ENCODE measurements at places on chromosomes 1 and 21. TPM values are rescaled to one million over a fixed set of nuclear protein-coding genes. Genes with fewer than 3 reads are reported as not detected.

- no peak for DNase-seq
These were observed 234.7 kb downstream of the SETD4 start for GRCh38 chr21:35825370-35826353.

DNA sequence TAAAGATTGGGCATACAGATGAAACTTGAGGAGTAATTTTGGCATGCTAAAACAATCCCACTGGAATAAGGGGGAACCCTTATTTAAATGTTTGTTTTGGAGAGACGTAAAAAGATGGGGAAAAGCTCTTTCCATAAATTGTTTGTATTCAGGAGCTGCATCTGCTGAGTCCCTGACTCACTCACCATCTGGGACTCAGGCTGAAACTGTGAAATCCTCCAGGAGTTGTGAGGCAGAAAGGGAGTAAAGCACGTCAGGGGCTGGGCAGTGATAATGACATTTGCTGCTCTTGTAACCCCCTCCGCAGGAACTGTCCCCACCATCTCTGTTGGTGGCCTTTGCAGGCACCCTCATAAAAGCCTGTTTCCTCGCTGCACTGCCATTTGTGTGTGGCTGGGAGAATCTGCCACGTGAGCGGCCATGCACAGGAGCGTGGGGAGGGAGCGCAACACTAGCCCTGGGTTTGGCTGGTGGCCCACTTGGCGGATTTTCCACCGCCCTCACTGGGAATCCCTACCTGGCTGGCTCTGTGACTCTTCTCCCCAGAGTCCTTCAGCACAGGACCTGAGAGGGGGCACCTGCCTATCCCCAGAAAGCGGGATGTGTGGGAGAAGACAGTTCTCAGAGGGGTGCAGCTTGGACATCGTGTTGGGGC is 45.3 kb downstream of the ZSCAN20 start:
- DNase-seq = no peak

DNA sequence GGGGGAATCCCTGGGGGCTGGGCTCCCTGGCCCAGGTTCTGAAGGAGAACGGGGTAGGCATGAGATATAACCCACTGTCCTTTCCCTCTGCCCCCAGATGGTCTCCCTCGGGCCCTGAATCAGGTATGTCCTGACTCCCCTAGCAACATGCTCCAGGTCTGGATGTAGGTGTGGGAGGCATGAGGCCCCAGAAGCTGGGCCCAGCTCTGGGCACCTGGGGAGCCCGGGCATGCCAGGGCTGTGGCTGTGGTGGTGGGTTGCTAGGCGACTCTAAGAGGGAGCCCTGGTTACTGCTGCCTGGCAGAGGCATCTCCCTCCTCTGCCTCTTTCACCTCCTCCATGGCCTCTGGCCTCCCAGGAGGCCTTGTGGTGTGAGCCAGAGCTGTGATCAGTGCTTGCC is 16.2 kb downstream of the FOXO6 start:
- no peak for DNase-seq

The GCSAML gene
- polyA plus RNA-seq = 0.44 TPM

DNA sequence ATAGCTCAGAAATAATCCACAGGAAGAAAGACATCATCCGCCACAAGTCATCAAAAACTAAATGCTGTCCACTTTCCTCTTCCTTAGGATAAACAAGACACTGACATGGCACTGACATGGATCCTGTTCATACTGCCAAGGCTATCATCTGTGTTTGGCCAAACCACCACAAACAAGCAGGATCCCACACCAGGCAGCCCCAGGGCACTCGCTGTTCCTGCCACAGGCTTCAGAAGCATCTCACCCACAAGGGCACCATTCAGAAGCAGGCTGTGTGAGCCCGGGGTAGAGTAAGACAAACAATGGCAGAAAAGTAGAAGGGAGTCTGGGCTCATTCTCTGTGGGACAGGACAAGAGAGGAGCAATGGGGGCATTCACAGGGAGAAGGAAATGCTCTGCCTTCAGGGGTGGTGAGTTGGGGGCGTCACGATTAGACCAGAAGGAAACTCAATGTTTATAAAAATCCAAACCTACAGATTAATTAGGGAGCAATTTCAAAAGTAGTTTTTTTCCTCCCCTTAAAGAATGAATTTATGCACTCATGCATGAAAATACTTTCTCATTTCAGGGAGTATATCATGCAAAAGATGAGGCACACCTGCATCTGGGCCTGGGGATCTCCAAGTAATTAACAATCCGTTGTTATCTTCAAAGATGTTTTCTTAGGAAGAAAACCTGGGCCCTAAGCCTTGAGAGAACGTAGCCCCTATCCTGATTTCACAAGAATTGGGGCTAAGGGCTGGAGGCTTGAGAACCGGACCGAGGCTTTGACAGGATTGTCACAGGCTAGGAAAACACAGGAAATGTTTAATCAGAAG is 43.3 kb upstream of the ATP1A1 start:
- no peak for DNase-seq

GRCh38 chr1:183289051-183289496 is 103.0 kb downstream of the LAMC2 start:
- DNase-seq = no peak

- DNase-seq = no peak
These were observed 3.6 kb upstream of the ADAMTSL4 start for GRCh38 chr1:150545486-150546032.

- DNase-seq = no peak
These were observed 33.7 kb downstream of the PLPP3 start for GRCh38 chr1:56545711-56546110.

DNA sequence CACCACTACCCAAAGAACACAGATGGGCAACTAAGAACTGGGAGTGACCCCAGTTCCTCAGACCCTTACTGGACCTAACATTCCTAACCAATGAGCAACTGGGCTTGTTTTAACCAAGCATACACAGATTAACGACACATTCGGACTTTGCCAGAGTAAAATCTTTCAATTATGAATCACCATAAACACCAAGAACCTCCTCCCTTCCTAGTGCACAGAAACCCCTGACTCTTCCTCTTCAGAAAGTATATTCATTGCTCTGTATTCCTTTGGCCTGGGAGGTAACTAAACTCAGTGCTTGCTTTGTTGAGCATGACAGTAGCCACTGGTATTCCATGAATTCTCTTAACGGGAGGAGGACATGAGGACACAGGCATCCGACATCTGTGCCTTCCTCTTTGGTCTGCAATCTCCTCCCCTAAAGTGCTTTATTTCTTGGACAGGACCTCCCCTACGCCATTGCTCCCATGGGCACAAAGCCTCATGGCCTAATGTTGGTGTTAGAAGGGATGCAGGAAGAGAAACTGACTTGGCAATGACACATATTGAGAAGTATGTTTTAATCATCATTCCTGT is 42.7 kb downstream of the SEC16B start:
- DNase-seq = no peak

GRCh38 chr1:218718977-218719376 is 373.8 kb downstream of the TGFB2 start:
- no peak for DNase-seq

DNA sequence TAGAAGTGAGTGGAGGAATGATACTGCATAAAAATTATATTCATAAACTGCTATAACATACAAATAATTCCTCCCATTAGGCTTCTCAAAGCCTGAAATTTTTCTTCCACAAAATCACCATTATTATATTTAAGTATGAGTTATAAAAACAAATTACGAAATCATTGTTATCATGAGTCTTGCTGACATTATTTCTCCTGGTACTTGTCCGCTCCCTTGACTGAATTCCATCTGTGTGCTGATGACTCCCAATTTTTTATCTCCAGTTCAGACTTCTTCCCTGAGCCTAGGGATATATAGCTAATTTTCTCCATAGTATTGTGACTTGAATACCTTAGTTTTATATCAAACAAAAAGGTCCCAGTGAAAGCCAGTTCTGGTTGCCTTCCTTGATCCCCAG is 268.2 kb downstream of the HMCN1 start:
- DNase-seq = no peak

The G0S2 gene
- 11.1 TPM for polyA plus RNA-seq

GRCh38 chr1:178565586-178565985 is 52.7 kb downstream of the TEX35 start:
- no peak for DNase-seq

DNA sequence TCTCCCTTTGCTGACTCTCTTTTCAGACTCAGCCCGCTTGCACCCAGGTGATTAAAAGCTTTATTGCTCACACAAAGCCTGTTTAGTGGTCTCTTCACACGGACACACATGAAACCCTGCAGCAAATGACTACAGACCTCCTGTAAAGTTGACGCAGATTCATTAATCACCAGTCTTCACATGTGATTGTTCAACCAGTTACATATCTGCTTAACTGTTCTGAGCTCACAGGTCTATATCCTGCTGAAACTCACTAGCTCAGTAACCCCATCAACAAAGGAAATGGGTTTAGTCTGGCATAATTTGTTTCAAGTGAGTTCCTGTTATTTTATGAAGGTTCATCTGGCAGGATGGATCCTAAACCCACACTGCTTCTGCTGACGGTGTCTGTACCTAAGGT is 68.4 kb upstream of the GJA8 start:
- no peak for DNase-seq

The CCDC190 gene
- polyA plus RNA-seq = not detected

DNA sequence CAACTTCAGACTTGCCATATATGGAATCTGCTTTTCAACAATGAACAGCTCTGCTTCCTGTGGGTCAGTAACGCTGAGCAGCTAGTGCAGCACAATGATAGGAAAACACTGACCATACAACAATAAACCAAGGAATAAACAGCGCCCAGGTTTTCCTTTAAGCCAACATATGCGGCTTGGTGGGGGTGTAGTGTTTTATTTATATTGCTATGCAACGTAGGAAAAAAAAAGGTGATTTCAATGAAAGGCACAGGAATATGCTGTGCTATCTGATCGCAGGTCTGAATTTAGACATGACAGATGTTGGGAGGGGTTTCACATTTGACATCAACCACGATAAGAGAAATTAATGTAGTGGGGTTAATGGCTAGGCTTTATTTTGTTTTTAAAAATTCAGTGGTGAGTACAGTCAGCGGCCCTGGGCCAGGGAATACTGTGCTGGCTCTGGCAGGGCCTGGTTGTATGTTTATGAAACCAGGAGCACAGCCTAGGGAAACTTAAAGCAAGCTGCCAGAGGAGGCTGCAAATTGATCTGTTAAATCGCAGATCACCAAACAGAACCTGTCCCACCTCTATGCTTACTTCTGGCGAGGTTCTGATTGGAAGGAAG is 4.3 kb downstream of the TSPAN2 start:
- DNase-seq = peak; percentile 46

DNA sequence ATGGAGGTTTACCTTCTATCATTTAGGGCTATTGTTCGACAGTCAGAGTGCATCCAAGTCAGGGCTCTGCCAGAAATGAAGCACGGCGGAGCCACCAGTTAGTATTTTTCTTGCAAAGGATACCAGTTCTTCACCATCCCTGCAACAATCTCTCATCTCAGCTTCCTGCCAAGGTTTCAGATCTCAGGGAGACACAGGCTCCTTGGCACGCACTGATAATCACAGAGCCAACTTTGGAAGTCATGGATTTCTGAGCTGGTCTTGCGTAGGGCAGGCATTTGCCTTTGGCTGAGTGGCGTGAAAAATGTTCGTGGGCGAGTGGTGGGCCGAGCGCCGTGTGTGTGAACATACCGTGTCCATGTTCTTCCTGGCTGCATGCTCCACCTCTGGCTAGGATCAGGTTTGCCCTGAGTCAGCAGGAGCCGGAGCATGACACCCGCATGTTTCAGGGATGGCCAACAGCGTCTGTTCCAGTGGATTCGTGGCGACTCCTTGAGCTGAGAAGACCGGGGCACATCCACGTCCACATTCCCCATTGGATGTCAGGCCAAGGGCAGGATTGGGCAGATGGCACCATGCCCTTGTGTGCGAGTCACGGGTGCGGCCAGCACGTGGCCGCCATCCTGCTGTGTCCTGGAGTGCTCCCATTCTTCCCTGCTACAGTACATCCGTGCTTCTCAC is 118.5 kb upstream of the C1orf174 start:
- DNase-seq = no peak

DNA sequence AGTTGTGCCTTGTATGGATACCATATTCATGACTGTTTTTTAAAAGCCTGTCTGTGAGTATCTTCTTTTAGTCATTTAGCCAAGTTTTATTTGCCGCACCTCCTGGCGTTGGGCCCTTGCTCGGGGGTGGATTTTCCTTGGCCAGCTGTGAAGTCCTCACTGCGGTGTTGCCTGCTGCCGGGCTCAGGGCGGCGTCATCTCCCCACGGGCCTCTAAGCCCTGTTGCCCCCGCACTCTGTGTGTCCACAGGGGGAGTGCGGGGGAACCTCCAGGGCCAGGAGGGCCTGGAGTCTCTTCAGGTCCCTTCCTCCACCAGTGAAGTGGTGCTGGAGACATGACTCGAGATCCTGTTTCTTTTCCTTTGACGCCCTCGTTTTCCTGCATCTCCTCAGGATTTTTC is 65.8 kb upstream of the DIP2A start:
- DNase-seq = no peak

The NBPF6 gene
- polyA plus RNA-seq = not detected

- DNase-seq = no peak
These were observed 14.9 kb upstream of the TNNI1 start for GRCh38 chr1:201436393-201436792.

DNA sequence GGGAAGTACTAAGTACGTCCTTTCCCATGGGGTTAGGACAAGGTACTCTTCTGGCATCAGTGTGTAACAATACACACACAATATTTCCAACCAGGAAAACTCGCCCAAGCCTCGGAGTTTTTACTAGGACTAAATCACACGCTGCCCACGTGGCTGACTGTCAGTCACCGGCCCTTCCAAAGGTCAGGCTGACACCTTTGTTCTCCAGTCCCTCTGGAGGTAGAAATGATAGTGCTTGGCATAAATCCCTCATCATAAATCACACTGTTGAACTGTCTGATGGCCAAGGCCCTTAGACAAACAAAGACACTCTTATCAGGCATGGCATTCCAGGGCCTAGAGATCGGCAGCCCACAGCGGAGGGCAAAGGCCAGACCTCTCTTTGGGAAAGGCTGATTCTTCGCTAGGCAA is 16.9 kb upstream of the SLAMF9 start:
- DNase-seq = no peak

- no peak for DNase-seq
These were observed 43.7 kb upstream of the PIGC start for GRCh38 chr1:172487550-172487949.

GRCh38 chr1:243890576-243890975 is 40.5 kb upstream of the AKT3 start:
- DNase-seq = no peak

GRCh38 chr1:63276624-63277023 is 45.7 kb upstream of the FOXD3 start:
- no peak for DNase-seq

DNA sequence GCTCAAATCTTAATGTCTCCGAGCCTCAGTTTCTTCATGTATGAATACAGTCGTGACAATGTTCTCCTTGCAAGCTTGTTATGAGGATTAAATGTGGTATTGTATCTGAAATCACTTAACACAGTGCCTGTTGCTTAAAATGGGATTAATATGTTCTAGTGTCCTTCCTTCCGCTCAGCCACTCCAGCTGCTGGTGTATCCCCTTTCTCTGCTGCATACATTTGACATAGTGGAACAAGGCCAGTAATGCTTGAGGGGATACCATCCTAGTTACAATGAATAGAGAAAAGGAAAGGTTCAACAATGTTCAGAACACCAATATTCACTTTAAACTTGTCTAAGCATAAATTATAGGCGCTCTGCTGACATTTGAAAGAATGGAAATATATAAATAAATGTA is 64.0 kb downstream of the PROX1 start:
- DNase-seq = no peak

Data from renal cortex interstitium (tissue), 15 donors.